Stimulated activated CD8-positive, alpha-beta memory T cell treated with anti-CD3 and anti-CD28 coated beads, Interleukin-7, amount 100 ng/mL, for 1 hour (primary cell): ENCODE measurements at places on chromosomes 1 and 21.

DNA sequence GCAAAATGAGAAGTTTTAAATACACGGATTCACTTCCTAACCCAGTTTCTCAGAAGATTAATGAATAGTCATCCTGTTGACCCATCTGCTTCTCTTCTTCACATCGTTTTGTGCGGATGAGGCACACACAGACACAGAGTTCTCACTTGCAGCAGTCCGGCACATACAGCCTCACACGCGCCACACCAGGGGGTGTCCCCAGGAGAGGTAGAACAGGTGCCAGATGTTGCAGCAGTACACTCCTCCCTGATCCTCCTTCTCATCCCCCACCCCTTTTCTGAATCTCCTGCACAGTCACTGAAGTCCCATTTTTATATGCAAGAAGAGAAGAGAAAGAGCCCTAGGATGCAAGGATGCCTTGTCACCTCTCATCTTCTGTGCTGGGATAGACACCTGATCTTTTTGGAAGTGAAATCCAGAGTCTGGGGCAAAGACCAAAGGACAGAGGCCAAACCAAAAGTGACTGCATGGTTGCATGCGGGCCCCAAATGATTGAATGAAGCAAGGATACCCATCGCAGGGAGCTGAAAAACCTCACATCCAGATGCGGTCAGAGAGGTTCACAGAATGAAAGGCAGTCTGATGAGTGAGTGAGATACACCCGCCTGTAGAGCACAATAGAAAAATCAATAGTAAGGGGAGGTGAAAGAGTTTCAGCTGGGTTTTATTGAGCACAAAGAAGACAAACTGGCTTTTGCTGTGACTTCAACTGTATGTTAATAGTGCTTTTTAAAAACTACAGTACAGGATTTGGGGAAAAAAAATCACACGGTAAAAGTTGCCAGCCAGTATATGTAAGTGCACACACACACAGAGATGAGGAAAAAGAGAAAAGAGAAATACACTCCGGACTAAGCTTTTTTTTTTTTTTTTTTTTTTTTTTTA, 28.9 kb downstream of the PBX1 start:
- DNase-seq, result no peak

DNA sequence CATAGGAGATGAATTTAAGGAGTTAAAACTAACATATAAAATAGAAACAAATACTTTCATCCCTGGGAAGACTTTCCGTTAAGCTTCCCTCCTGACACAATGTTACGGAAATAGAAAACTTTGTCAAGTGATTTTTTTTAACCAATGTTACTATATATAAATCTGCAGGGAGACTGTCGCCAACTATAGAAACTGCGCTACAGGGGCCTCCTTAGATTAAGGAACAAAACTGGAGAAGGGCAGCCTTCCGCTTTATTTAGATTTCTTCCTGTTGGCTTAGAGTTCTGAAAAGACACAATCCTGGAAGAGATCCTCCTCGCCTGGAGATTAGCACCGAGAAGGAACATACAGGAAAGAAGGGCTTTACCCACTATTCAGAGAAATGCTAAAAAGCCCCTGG, 1.5 kb downstream of the MGST3 start:
- DNase-seq, result no peak

DNA sequence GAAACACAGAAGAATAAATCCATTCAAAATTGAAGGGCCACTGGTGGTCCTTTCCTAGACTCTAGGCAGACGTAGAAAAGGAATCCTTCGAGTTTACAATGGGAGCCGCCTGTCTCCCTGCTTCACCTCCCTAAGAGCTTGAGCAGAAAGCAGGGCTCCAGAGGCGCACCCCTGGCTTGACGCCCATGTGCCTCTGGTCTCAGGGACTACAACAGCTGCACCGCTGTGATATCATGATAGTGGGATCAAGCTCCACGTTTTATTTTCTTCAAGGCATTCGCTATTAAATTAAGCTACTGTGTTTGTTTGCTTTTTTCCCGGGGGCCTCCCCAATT, 403 bp upstream of the C1orf122 start:
- no peak for DNase-seq

- no peak for DNase-seq
Measured at GRCh38 chr1:26469558-26469957, 2.7 kb upstream of the HMGN2 start.

- DNase-seq, result no peak
Measured at GRCh38 chr1:185812934-185813333, 78.7 kb downstream of the HMCN1 start.

GRCh38 chr1:203036135-203036534, 9.8 kb downstream of the PPFIA4 start:
- DNase-seq, result no peak

DNA sequence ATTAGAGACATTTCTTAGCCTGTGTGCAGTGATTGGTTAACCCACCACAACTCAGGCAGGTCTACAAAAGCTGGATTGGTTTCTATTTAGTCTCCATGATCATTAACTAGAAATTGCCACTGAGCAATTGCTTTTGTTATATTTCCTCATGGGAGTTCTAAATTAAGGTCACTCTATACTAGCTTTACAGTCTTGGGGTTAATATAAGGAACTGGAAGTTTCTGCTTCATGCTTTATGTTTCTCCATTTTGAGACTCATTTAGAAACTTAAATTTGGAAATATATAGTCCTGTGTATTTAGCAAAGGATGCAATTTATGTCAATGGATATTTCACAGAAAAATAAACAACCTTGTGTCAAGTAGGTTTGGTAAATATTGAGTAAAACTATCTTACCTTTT, 137.5 kb downstream of the HLX start:
- DNase-seq, result no peak

DNA sequence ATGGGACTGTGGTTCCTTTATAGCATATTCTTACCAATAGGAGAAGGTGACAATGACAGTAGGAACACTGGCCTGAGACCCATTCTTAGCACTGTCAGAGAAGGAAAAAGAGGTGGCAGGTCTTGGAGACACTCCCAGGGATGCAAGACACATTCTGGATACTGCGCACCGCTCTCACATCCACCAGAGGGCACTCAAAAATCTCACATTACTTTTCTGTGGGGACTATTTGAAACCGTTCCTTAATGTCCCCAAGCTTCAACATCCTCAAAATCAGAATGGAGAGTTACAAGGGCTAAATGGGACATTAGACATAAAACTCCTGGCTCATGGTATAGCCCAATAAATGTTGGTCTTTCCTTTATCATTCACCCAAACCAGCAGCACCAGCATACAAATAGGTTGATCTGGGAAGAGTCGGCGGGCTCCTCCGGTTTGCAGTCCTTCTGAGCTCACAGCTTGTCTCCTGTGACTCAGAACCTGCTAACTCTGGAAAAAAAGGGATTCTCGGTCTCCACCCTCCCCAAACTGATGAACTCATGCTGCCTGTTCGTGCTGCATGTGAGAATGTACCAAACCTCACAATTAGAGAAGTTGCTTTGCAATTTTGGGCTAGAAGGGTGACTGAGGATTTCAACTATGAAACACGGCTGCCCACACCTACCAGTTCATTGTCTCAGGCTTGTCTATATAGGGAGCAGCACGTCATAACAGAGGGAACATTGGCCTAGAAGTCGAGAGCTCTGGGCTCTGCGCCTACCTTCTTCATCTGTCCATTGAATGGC, 40.2 kb downstream of the IL12RB2 start:
- no peak for DNase-seq

GRCh38 chr1:6350416-6351088, 43.0 kb downstream of the ACOT7 start:
- DNase-seq, result no peak

GRCh38 chr1:193519922-193520321, 333.5 kb upstream of the B3GALT2 start:
- DNase-seq, result no peak

DNA sequence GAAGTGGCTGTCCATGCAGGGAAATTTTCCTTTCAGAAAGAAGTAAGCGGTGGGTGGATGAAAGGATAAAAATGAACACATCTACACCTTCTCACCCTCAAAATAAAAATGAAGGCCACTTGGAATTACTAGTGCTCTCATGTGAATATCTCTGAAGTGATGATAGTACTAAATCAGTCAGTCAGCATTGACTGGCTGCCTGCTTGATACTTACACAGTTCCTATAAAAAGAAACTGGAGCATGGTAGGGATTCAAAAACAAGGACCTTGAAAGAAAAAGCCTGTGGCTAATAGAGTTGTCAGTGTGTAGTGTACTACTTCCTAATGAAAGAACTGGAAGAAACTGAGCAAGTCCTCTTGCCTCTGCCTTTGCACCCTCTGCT, 239.7 kb downstream of the HLX start:
- DNase-seq, result no peak

GRCh38 chr1:91201694-91202093, 179.9 kb upstream of the ZNF644 start:
- DNase-seq, result no peak

GRCh38 chr1:53600561-53600960, 138.4 kb downstream of the GLIS1 start:
- DNase-seq, result peak; percentile 5

GRCh38 chr1:209527993-209528717, 55.4 kb upstream of the CAMK1G start:
- no peak for DNase-seq

- no peak for DNase-seq
Measured at GRCh38 chr1:232524056-232524455, 105.9 kb downstream of the SIPA1L2 start.

GRCh38 chr1:21630571-21631343, 38.4 kb downstream of the RAP1GAP start:
- no peak for DNase-seq

DNA sequence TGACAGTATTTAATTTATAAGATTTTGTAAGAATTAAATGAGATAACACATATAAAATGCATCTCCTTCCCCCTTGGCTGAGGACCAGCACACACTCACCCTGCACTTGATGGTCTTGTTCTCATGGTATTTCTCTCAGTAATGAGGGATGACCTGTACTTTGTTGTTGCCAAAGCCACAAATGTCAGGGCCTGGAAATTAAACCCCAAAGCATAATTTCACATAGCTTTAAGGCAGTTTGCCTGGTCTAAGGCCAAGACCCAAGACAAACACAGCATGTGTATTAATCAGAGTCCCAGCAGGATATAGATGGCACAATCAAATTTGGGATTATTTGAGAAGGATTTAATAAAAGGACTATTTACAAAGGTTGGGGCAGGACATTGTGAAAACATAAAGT, 48.6 kb upstream of the EPS15 start:
- no peak for DNase-seq

DNA sequence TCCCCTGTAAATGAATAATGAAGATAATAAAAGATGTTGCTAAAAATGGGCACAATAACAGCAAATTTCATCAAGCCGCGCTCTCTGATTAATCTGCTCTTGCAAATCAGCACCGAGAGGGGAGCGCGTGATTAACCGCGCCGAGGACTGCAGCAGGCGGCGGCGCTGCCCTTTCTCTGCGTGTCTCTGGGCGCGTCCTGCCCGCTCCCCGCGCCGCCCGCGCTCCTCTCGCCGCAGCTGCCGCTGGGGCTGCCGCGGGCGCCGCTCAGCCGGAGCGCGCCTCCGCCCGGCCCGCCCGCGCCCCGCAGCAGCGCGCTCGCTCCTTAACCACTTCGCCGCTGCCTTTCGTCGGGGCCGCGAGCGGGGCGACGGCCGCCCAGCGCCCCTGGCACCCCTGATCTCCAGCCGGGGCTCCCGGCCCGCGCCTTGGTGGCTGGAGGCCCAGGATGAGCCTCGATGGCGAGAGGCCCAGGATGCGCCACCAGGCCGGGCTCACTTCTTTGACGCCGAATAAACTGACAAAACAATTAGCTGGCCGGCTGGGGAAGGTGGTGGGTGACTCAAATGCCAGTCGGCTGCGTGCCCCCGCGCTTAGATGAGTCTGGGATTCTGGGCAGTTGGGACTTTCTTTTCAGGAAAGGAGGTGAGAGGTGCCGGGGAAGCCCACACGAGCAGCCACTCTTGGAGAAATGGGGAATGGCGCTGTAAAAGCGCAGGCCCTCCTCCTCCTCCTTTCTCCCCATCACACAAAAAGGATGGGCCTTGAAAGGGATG, 221.4 kb upstream of the PKN2 start:
- no peak for DNase-seq

DNA sequence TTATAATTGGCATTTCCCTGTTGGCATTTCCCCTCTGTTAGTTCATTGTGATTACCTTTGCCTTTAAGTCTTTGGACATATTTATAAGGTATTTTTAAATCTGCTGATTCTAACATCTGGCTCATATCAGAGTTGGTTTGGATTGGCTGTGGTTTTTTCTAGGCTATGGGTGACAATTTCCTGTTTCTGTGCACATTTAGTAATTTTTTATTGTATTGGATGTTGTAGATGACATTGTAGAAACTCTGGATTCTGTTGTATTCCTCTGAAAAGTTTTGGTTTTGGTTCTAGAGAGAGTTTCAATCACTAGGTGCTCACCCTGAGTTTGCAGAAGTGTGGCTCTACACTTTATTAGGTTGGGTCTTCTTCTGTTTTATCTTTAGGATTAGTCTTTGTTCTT, 110.1 kb upstream of the ARHGEF16 start:
- DNase-seq, result no peak

DNA sequence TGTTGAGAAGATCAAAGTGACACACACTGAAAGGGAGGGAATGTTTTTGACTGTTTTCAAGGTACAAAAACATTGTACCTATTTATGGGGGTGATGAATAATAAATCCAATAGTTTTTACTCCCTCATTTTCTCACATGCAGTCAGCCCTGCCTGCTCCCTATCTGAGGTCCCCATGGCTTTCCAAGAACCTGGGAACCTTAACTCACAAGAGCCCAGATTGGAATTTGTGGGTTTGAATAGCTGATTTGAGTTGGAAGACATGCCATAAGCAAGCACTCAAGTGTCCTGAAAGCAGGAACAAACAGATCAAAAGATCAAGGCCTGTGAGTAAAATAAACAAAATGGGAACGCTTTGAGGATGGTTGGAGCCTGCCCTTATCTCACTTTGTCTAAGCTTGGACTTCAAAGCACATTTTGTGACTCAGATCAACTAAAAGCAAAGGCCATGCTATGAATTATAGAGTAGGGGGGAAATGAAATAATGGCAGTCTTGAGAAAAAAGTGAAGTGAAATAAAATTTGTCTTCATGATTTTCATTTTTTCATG, 136.6 kb downstream of the LYPLAL1 start:
- no peak for DNase-seq

- DNase-seq, result no peak
Measured at GRCh38 chr1:155026154-155026553, 7.4 kb downstream of the DCST2 start.

DNA sequence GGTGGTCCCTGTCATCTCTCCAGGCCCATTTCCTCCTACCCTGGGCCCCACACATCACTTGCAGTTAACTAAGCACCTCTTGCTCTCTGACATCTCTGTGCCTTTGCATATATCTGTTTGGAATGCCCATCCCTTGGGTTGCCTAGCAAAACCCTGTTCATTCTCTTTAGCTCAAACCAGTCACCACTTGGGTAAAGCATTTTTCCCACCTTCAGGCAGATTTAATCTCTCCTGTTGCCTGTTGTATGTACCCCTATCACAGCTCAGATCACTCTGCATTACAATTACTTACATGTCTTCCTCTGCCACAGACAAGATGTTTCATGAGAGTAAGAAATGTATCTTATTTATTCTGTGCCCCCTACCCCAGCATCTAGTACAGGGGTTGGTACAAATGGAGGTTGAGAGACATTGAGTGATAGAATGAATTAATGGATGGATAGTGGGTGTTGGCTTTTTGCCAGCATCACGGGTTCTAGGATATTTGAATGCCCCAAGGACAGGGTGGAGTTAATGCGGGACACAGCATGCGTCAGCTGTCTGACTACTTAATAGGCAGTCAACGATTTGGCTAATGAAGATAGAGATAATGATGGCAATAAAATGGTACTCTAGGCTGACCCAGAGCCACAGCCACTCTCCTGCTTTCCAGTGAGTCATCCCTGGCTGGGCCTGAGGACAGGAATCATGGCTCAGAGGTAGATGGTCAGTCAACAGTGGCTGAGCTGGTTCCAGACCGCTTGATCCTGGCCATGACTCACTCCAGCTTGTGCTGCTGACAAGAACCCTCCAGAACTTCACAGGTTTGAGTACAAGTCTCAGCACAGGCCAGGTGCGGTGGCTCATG, 6.5 kb downstream of the NR0B2 start:
- DNase-seq, result no peak
